Non-pigmented ciliary epithelial cell (primary cell): ENCODE measurements at places on chromosomes 12 and 14.

DNA sequence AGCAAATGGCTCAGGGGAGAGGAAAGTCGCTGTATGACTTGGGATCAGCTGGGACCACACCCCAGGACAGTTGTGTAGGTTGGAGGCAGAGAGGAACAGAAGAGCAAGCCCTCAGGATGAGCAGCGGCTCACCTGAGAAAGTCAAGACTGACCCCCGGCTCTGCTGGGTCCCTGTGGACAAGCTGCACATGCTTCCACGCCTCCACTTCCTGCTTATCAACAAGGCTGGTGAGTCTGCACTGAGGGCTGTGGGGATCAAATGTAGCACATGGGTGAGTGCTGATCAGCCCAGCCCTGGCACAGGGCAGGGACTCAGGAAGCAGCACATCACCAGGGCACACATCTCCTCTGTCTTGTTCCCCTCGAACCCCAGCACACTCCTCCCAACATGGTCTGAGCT, 92.1 kb downstream of the CHGA start:
- DNase-seq: no peak

- DNase-seq: no peak
These were observed 773 bp downstream of the GMPR2 start for GRCh38 chr14:24233538-24233866.

- no peak for DNase-seq
These were observed 1.1 kb downstream of the ATN1 start for GRCh38 chr12:6928703-6929407.

DNA sequence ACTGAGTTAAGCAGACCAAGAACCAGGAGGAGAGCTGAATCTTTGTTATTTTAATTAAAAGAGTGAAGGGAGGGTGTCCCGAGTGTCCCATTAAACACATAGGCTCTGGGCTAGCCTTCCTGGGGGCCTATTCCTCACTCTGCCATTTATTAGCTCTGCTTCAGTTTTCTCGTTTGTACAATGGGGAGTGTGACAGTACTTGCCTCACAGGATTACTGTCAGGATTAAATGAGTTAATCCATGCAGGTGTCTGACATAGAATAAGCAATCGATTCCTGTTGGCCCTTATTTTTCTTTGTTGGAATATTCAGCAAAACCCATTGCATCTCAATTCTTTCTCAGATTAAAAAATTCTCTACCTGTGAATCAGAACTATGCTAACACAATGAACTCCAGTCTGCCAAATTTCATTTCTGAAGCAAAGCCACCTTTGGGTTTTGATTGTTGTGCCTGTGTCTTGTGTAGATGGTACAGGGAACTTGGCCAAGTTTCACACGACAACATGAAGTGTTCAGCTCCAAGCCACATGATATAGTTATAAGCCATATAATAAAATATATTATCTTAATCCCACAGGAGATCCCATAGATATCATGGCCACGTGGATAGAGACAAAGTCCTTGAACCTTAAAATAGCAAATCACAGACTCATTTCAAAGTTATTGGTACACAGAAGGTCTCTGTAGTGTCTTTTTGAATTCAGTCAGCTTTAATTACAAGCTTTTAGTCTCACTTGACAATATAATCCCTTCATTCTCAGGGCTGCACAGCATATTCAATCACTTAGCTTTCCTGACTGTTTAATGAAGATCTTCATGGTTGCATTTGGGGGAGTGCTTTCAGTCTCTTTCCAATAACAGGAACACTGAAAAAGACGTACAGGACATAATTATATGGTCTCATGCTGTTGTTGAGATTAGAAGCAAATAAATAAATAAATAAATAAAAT, 34.4 kb upstream of the CRY1 start:
- DNase-seq: no peak

GRCh38 chr14:50109342-50109741, 7.0 kb downstream of the VCPKMT start:
- no peak for DNase-seq

- DNase-seq: no peak
These were observed 56.6 kb downstream of the DRAM1 start for GRCh38 chr12:101933866-101934514.
